ENCODE measurements at places on chromosomes 1 and 21. TPM values are rescaled to one million over a fixed set of nuclear protein-coding genes. Genes with fewer than 3 reads are reported as not detected.
A peak's percentile ranks its signal among the peaks of the same experiment; 100 is the strongest.

Gene VCAM1
- 27.3 TPM for total RNA-seq

Gene TTC39A
- 0.45 TPM for total RNA-seq

Gene CRP
- not detected for total RNA-seq

Gene OR2L13
- total RNA-seq = not detected

Gene GPN2
- total RNA-seq = 28.5 TPM

DNA sequence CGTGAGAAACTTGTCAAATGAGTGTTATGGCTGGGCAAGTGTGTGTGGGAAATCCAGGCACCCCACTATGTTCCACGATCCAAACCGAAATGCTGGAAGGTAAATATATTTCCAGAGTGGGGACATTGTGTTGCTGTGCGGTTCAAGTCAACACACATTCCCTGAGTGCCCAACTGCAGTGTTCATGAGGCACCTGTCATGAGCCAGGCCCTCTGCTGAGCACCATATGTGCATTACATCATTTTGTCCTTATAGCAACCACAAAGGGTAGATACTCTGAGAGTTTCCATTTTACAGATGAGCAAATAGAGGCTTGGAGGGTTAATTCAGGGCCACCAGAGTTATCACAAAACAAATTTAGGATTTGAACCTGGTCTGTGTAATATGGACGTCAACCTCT, 59.9 kb upstream of the SOD1 start:
- no peak for DNase-seq

DNA sequence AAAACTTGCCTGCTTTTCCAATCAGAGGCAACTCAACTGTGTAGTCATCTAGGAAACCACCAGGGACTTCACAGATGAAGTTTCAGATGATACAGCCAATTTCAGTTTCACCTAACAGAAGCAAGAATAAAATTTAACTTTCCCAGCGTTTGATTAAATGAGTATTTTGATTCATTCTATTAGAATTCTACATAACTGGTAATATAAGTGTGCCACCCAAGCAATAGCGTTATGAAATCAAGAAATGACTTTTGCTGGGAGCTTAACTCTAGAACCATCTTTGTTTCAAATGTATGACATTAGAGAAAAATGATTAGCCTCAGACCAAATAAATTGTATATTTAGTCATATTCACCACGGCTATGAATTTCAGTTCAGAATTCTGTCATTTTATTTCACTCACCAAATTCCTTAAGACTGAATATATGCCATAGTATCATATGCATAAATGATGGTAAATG, 239.3 kb downstream of the NRIP1 start:
- DNase-seq = no peak

DNA sequence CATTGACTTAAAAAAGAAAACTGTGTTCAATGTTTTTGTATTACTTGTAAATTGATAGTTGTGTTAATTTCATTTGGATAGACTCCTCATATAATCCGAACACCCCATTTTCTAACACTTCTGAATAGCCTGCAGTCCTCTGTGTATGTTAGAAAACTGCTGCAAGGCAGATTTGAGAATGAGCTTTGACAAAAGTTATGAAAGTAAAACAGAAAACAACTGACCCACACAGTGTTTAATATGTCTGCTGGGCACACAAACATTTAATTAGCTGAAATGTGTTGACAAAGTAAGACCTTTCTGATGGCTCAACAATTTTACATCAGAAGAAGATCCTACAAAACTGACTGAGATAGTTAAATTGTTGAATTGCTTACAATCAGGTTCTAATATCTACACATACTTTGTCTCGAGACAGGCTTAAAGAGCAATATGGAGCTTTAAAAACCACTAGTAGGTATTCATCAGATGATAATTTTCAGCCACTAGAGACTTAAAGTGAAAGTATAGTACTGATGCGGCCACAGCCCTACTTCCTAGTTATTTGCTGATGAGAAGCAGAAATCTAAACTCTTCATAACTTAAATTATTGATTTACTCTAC, 40.0 kb upstream of the PRMT6 start:
- no peak for DNase-seq

DNA sequence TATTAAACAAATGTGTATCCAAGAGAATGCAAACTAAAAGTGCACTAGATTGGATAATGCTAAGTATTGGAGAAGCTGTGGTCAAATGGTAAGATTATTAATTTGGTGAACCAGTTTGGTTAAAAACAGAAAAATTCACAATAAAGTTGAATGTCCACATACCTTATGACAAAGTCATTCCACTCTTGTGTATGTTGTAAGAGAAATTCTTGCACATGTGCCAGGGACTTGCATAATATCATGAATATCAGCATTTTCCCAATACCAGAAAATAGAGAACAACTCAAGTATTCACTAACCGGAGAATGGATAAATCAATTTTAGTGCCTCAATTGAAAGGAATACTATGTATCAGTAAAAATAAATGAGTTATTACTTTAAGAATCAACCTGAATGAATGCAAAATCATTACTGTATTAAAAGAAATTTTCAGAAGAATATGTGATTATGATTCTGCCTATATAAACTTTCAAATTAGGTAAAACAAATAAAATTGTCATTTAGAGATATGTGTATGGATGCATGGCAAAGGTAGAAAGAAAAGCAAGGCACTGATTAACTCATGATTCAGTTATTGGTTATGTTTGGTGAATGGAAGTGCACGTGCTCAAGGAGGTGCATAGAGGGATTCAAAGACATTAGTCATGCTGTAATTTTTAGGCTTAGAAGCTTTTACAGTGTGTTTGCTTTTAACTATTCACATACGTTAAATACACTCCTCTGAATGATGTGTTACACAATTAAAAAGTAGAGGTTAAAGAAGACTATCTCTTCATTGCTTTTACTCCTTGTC, 217.4 kb upstream of the KCNK2 start:
- DNase-seq = no peak

DNA sequence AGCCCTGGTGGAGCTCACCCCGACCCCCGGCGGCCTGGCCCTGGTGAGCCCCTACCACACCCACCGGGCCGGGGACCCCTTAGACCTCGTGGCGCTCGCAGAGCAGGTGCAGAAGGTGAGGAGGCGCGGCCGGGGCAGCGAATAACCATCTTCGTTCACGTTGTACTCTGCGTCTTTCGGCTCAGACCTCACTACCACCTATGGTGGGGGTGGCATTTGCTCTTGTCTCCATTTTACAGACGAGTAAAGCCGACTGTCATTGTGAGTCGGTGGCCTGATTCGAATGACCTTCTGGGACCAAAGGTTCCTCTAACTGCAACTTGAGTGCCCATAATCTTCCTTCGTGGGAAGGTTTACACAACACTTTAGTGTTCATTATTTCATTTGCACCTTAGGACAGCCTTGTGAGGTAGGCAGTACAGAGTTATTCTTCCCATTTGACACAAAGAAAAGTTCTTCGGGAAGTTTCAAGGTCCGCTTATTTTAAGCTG, 506 bp downstream of the C1orf50 start:
- no peak for DNase-seq

DNA sequence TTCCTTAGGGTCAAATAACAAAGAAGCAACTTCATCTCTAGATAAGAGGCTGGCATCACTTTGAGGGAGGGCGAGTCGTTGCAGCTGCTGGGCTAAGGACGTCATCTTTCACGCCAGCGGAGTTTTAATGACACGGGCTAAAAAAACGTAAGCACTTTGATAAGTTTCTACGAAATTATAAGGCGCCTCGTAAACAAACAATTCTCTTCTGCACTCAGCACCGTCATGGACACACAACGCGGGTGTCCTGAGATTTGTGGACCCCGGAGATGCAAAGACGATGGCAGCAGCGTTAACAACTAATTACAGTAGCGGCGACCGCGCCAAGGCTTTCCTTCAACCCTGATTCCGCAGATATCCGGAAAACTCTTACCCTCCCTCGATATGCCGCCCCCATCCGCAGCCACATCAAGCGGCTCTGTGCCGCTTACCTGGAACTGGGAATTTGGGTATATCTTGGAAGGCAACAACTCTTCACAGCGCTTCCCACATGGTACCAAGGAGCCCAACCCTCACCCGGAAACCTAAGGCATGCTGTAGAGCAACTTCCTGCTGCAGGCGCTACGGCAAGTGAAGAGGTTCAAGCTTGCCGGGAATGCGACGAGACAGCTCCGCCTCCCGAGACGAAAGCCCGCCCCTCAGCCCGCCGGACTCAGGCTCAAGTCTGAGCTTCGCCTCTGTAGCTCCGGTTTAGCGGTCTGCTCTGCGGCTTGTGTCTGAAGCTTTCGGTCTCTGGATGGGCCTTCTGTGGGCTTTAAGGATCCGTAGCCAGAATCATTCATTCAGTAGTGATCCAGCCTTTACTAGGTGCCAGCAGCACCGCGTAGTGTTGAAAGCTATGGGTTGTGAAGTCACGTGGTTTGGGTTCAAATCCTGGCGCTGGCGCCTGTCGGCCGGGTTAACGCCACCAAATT, at the start of gene HEATR1:
TSS of gene HEATR1 (minus strand) at position 526 of the 914 bp plus-strand sequence. CDS start at position 105, 421 bp downstream.
- peak; percentile 97 for DNase-seq

DNA sequence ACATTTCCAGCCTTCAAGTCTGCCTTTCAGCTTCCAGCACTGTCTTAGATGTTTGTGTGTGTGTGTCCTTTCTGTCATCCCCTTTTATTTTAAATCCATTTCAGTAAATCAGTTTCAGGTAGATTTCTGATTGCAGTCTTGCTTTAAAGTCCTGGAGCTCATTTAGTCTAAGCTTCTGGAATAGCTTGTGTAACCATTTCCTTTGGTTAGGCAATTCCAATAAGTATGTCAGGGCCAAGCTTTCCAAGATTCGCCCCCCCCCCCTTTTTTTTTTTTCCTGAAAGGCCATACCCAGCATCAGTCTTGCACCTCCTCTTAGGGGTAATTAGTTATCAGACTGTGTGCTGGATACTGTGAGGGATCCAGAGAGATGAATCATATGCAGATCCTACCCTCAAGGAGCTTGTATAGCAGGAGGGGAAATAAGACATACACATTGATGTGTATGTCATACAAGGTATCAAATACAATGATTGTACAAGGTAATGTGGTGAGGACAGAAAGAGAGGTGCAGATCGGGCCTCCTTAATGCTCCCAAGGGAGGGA, 41.3 kb downstream of the NFYC start:
- DNase-seq = no peak

DNA sequence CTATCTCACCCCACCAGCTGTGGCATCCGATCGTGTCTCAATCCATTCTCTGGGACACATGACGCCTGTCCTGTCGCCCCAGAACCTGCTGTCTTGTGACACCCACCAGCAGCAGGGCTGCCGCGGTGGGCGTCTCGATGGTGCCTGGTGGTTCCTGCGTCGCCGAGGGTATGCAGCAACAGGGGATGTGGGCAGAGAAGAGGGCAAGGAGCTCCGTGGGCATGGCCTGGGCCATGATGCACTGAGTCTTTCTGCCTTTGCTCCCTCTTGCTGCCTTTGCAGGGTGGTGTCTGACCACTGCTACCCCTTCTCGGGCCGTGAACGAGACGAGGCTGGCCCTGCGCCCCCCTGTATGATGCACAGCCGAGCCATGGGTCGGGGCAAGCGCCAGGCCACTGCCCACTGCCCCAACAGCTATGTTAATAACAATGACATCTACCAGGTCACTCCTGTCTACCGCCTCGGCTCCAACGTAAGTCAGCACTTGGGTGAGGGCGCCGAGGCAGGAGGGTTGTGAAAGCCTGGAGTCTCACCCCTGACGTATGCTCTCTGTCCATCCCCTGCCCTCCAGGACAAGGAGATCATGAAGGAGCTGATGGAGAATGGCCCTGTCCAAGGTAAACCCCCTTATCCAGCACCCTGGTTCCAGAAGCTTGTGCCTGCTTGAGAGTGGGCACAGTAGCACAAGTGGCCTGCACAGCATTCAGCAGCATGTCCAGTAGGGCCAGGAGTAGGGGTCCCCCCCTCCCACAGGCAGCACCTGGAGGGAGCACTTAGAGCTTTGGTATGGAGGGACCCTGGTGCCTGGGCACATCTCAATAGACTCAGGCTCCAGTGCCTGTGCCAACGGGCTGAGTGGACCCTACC, 8.8 kb downstream of the TINAGL1 start:
- DNase-seq = peak; percentile 59

DNA sequence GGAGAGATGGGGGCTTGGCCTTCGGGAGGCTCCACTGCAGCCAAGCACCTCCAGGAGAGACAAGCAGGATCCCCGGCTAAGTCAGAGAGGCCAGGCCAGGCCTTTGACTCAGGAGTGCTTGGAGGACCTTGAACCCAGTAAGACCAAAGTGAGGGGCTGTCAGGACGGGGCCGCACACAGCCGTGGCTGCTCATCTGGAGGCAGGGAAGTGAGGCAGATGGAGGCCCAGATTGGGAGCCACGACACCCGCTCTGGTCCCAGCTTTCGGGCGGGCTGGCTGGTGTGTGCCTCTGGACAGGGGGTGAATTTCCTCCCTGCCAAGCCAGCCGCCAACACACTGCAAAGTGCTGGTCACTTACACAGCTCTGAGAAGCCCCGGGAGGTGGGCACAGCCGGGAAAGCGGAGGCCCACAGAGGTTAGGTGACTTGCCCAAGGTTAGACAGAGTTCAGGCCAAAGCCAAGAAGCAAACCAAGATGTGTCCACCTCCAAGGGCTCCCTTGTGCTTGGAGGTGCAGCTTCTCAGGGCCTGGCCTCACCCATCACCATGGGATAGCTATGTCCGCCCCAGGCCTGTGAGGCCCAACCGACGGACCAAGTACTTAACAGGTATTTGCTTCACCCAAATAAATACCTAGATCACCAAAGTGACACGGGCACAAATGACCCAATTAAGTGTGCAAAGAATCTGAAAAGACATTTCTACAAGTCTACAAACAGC, 58.3 kb downstream of the CHD5 start:
- DNase-seq = no peak

DNA sequence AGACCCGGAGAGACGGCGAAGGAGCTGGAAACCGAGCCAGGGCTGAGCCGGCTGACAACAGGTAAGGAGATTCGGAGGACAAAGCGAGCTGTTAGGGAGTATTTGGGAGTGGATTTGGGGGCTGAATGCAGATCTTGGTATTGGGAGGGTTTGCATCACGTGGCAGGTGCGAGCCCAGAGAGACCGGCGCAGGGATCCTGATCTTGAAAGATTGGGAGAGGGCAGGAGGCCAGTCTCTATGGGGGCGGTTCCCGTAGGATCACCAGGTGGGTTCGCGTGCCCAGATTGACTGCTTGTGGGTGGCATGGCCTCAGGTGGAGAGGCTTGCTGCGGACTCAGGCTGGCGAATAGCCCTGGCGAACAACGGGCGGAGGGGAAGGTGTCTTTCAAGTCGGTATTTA, 204 bp downstream of the CIART start:
- no peak for DNase-seq

DNA sequence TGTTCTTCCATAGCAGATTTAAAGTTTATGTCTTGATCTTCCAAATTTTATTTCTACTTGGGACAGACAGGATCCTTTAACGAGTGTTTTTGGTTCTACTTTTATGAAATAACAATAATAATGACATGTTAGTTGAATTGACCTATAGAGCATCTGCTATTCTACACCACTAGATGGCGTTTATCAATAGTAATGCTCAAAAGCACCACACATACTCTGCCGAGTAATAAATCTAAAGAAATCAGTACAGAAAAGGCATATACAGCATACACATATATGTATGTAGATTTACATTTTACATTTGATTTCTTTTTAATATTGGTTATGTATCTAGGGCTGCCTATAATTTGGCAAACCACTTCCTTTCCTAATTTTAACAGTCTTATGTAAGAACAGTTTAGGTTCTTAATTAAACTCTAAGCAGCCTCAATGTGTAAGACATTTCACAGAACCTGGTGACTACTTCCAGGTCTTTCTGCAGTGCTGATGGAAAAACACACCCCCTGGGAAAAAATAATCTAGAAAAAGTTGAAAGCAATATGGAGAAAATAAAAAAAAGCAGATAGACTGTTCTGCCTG, 5.9 kb upstream of the SIPA1L2 start:
- no peak for DNase-seq

GRCh38 chr1:64920941-64921589, 45.3 kb downstream of the JAK1 start:
- DNase-seq = no peak

Data from mesenteric fat pad (tissue), 1 donor.